ENCODE measurements at places on chromosomes 16 and 17.

DNA sequence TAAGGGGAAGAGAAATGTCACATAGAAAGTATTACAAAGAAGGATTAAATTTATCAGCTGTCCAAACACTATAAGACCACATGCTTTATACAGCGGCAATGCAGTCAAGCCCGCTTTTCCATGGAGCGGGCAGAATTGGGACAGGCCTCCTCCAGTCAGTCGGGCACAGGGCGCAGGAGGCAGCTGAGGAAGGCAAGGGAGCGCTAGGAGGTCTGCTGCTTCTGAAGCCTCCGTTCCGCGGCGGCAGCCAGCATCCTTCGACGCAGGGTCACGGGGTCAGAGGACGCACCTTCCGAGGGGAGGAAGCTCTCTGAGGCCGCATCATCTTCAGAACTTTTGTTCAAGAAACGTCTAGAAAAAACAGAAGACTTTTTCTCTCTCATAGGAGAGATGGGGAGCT is 62.6 kb downstream of the AMFR start:
- no peak for DNase-seq

DNA sequence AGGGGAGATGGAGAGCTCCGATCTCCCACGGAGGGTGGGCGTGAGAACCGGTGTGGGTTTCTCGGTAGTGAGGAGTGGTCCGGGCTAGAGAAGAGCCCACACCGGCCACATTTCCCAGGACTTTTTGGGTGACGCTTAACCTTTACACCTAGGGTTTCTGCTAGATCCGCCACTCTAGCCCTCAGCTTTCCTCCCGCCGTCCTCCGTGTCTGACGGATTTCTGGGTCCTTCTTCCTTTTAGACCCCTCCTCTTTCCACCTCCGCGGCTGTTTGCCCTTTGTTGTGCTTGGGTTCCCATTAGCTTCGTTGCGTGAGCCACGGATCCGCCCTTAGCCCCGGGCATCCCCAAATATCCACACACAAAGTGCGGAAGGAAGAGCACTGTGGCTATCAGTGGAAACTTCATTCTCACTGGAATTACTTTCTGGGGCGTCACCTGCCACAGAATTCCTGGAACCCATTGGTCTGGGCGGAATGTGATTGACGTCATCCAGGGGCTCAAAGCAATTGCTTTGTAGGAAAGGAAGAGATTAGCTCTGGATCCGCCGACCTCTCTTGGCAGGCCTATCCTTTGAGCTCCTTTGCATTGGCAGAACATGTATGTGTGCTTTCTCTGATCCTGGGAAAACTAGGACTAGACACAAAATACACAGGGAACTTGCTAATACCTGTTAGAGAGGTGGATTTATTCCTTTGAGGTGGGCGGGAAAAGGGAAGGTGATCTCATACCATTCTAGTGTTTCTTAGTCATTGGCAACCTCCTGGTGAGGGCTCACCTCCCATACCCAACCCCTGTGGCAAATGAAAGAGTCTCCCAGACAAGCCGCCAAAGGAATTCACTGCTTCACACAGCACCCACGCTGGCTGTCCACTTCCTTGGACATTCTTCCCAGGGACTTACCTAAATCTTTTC is 654 bp downstream of the TNFAIP1 start:
- no peak for DNase-seq

GRCh38 chr16:74275031-74275636 is 21.5 kb upstream of the PSMD7 start:
- no peak for DNase-seq

- no peak for DNase-seq
Measured at GRCh38 chr17:55708175-55708974, 14.3 kb downstream of the TMEM100 start.

DNA sequence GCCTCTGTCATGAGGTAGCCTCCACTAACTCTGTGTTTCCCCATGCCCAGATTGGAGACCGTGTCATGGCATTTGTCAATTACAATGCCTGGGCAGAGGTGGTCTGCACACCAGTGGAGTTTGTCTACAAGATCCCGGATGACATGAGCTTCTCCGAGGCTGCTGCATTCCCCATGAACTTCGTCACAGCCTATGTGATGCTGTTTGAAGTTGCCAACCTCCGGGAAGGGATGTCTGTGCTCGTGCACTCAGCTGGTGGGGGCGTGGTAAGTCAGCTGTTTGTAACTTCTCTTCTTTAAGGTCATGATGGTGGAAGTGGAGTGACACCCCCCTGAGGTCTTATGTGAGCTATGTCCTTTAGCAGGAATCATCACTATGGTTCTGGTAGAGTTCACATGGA is 36.8 kb downstream of the VAT1L start:
- DNase-seq, result no peak

All from stimulated activated CD4-positive, alpha-beta T cell treated with anti-CD3 and anti-CD28 coated beads, Interleukin-1b, Interleukin-23, amount 100 ng/mL, for 1 hour (primary cell).